EL (cell line): ENCODE measurements at places on chromosomes 6 and 20.

- no peak for DNase-seq
Observed at GRCh38 chr6:148293181-148293995, 49.2 kb upstream of the SASH1 start.

GRCh38 chr6:134535831-134536230, 217.9 kb upstream of the SGK1 start:
- DNase-seq, result no peak

- no peak for DNase-seq
Observed at GRCh38 chr6:28380381-28380780, 19.2 kb downstream of the ZSCAN12 start.

- peak; percentile 90 for DNase-seq
Observed at GRCh38 chr6:167855825-167856425, 29.2 kb downstream of the AFDN start.

DNA sequence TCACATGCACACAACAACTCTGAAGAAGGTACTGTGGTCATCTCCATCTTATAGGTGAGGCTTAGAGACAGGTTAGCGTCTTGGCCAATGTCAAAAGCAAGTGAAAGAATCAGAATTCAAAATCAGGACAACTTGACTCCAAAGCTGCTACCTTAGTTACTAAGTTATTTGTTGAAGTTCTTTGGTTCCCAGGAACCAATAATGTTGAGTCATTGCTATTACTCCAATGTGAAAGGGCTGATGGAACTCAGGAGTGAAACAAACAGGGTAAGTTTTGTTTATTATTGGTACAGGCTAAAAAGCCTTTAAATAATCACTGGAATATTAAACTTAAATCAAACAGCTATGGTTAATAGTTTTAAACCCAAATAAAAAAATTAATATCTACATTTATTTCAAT, 111.1 kb downstream of the PDSS2 start:
- DNase-seq, result no peak

- no peak for DNase-seq
Observed at GRCh38 chr20:59600472-59600871, 3.9 kb upstream of the PHACTR3 start.

DNA sequence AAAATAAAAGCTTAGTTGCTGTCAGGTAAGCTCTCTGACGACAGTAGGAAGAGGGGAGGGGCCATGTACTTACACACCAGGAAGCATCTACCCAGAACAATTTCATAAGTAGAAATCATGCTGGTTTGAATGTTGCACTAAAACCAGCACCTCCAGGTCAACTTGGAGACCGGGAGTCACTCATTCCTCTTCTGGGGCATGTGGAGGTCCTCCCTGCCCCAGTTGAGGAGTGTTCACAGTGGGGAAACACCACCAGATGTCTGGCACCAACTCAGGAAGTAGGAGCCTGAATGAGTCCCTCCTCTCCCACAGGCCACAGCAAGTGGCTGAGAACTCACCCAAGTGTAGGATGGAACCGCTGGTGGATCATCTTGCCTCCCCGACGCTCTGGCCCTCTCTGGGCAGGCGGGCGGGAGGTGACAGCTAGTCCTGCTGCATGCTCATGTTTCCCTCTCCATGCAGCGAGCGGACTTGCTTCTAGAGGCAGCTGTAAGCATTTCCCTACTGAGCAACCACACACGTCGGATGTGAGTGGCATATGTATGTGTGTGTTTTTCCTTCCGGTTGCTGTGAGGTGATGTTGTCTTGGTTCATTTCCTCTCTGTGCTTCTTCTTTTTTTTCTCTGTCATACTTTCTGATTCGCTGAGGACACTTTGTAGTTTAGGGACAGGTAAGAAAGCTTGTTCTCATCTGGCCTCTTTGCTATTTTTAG, 149.5 kb upstream of the NEDD9 start:
- DNase-seq, result no peak

DNA sequence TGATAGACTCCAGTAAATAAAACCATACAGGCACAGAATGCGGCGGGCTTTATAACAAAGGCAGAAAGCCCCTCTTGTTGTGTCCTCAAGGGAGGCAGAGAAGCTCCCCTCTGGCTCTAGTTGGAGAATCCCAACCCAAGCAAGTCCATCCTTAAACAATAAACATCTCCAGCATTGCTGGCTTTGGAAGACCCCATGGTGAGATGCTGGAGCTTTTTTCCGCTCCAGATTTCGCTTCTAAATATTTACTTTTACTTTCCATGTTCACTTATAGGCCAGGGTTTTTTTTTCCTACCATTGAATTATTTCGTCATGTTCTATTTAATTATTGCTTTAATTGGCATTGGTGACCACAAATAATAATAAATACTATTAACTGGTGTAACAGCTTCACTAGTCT, 176.2 kb downstream of the MTHFD1L start:
- no peak for DNase-seq

DNA sequence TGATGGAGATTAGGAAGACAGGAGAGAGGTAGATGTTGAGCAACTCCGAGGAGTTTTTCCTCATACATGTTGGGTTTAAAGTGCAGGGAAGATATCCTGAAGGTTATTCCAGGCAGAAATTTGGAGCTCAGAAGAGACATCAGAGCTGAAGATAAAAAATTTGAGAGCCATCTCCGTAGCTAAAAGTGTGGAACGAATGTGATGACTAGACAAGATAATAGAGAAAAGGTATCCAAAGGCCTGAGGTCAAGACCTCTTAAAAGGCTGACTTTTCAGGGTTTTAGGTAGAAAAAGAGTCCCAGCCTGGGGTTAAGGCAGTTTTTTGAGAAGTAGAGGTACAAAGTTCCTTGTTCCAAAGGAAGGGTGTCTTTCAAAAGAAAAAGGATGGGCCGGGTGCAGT, 214.8 kb downstream of the ESR1 start:
- DNase-seq, result no peak

DNA sequence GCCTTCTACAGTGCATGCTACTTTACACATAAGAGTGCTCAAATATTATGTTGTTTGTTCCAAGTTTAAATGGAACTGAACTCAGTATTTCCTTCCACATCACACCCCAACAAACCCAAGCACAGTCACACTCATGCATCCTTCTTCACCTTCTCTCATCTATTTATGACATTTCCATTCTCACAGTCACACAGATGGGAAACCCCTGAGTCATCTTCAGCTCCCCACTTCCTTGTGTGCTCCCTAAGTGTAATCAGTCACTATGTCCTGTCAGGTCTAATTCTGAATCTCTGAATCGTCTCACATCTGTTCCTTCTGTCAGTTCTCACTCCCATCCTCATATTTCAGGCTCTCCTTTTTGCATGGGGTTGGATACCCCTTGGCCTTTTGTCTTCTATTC, 96.0 kb downstream of the RIMS1 start:
- peak; percentile 8 for DNase-seq

GRCh38 chr6:119535332-119535731, 185.8 kb upstream of the MAN1A1 start:
- no peak for DNase-seq

DNA sequence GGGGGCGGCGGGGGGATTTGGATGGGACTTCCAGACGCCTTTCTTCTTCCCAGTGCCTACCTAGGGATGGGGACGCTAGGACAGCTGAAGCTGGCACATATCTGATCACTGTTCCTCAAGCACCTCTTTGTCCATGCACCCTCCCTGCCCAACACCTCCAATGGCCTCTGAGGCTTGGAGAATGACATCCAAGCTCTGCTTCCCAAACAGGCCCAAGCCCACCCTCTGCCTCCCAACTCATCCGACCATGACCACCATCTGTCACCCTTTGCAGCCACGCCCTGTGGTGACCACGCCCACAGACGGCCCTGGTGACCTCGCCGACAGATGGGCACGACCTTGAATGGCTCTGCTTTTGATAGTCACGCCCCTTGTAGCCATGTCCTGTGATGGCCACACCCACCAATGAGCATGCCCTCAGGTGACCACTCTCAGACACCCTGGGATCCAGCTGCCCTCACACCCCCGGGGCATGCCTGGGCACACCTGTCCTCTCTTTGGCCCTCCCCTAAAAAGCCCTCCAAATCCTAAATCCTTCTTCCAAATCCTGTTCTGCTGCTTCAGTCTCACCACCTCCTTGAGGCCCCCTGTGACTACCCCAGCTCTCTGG, 51.0 kb downstream of the SSR1 start:
- no peak for DNase-seq

- DNase-seq, result peak; percentile 39
Observed at GRCh38 chr20:33915726-33916331, 77.9 kb upstream of the RALY start.

DNA sequence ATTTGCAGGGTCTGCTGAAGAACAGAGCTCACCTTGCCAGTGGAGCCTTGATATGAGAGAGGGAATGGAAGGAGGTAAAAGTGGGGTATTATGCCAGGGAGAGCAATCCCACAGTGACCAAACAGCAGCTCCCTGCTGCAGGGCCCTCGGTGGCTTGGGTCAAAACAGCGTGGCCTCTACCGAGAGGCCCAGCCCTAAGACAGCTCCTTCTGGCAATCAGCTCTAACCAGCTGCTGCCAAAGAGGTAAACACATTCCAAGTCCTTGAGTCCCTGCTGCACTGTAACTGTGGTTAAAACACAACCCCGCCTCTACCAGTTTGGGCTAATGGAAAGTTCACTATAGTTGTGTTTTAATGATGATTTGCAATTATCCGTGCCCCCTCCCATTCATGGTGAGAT, 1.4 kb upstream of the DAAM2 start:
- DNase-seq, result no peak

- DNase-seq, result peak; percentile 30
Observed at GRCh38 chr20:14583413-14583812, 246.0 kb upstream of the FLRT3 start.

- DNase-seq, result peak; percentile 9
Observed at GRCh38 chr20:17796091-17796563, 96.4 kb downstream of the BANF2 start.

DNA sequence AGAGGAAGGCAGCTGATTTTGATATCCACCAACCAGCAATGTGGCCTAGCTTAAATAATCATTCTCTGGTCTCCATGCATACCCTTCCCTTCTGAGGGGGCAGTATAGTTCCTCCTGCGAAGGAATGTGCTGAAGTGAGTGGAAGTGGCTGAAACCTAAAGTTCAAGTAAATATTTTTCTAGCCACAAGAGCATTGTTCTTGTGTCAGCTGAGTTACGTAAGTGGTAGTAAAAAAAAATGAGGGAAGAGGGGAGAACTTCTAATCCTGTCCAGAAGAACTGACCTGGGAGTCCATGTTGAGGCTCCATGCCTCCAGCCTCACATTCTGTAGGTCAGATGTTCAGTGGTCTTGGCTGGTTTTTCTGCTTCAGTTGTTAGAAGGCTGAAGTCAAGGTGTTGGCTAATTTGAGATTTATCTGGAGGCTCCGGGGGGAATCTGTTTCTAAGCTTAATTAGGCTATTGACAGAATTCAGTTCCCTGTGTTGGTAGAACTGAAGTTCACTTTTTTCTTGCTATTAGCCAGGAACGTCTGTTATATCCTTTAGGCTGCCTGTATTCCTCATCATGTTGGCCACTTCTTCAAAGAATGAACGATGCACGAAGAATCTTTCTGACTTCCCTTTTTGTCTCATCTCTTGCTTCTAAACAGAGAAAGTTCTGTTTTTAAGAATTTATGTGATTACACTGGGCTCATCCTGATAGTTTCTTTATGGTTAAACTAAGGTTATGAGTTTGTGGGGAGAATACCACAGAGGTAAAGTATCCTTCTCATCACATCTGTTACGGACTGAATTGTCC, 207.1 kb upstream of the PRSS16 start:
- DNase-seq, result peak; percentile 3

GRCh38 chr6:35327349-35328027, 14.9 kb upstream of the PPARD start:
- peak; percentile 61 for DNase-seq

GRCh38 chr6:38852215-38852614, 137.1 kb downstream of the DNAH8 start:
- DNase-seq, result no peak

DNA sequence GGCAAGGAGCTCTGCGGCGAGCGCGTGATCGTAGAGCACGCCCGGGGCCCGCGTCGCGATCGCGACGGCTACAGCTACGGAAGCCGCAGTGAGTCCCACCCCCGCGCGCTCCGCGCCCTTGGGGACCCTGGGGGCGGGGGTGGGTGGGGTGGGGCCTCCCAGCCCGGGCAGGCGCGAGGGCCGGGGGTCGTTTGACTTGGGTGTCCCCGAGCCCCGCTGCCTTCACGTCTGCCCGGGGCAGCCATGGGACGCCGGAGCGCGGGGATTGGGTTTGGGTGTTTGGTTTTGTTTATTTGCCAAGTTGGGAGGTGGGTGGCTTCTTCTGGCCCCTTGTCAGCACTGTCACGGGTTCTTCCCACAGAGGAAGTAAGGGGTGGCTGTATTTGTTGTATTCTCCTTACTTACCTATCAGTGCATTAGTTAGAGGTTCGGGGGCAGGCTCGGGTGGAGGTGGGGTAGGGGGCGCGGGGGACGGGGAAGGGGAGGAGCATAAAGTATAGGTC, 777 bp downstream of the SRSF6 start:
- DNase-seq, result no peak

- no peak for DNase-seq
Observed at GRCh38 chr6:51129043-51129442, 310.4 kb downstream of the TFAP2B start.

- no peak for DNase-seq
Observed at GRCh38 chr20:53524589-53525312, 68.9 kb downstream of the ZNF217 start.

GRCh38 chr6:166977621-166978525, 21.3 kb upstream of the CEP43 start:
- no peak for DNase-seq

DNA sequence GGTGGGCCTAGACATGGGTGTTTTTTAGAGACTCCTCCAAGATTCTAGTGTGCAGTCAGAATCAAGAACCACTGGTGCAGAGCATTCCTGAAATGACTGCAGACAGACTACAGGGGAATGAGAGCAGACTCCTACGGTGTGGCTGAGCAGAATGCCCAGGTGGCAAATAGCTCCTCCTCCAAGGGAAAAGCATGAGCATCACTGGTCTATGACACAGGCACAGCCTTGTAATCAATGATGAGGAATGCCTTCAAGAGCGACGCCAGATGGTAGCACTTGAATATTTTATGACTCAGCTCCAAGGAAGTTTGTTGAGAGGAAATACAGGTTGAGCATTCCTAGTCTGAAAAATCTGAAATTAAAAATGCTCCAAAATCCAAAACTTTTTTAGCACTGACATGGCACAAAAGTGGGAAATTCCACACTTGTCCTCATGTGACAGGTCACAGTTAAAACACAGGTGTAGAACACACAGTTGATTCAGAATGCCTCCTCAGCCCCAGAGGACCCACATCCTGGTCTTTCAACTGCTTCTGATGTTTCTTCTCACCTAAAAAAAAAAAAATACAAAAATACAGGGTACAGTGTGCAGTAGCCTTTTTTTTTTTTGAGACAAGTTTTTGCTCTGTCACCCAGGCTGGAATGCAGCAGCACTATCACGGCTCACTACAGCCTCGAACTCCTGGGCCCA, 10.6 kb upstream of the FAM8A1 start:
- DNase-seq, result peak; percentile 91
